ENCODE measurements at places on chromosomes 16 and 17.

DNA sequence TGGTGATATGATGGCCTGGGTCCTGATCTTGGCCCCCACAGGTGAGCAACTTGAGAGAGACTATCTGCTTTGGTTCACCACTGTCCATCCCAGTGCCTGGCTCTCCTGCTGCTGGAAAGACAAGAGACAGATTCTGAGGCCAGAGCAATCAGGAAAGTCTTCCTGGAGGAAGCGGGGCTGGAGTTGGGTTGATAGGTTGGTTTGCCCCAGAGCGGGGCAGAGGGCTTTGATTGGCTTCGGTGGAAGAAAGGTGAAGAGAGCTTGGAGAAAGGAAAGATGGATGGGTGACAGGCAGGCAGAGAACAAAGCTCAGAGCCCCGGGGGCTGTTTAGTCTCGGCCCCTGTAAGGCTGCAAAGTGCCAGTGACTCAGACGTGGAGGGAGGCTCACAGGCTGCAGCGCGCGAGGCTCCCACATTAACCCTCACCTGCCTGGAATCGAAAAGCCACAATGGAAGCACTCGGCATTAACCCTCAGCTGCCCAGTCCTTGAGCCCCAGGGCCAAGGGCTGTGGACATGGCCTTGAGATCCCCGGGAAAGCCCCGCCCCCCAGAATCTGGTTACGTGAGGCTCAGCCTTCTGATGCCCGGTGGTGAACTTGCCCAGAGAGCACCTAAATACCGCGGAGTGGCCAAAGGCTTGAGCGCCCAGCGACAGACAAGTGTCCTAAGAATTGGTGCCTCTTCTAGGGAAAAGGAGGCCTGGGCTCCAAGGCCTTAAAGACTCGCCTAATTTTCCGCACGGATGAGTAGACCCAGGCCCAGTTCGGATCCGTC, 996 bp upstream of the CPNE2 start:
- peaks cover 31% of the 10 kb centered on the region for H3K4me1 ChIP-seq
- peak; percentile 82 for DNase-seq
- H3K27ac ChIP-seq: peak overlapping the region; percentile 84
- H3K27me3 ChIP-seq: no peaks in the 10 kb centered on the region
- peak overlapping the region; percentile 81 for H3K4me3 ChIP-seq

DNA sequence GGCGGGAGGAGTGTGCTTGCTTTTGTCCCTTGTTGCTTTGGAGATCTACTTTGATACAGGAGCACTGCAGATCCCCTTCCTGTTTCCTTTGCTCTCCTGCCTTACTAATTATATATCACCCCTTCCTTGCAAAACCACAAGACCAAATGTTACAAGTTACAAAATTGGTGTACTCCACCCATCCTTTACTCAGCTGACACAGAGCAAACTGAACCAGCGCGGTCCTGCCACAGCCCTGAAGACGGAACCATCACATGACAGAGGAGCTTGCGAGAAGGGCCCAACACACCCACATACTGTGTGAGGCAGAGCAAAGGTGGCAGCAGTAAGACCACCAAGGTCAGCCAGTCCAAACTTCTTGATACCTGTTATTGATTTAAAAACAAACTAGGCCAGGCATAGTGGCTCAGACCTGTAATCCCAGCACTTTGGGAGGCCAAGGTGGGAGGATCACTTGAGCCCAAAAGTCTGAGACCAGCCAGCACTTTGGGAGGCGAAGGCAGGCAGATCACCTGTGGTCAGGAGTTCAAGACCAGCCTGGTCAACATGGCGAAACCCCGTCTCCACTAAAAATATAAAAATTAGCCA, 33.2 kb downstream of the CYTH1 start:
- no peaks in the 10 kb centered on the region for H3K27me3 ChIP-seq
- no peak overlapping the region for H3K4me3 ChIP-seq
- peak overlapping the region; percentile 75 for H3K27ac ChIP-seq
- DNase-seq: peak; percentile 81

DNA sequence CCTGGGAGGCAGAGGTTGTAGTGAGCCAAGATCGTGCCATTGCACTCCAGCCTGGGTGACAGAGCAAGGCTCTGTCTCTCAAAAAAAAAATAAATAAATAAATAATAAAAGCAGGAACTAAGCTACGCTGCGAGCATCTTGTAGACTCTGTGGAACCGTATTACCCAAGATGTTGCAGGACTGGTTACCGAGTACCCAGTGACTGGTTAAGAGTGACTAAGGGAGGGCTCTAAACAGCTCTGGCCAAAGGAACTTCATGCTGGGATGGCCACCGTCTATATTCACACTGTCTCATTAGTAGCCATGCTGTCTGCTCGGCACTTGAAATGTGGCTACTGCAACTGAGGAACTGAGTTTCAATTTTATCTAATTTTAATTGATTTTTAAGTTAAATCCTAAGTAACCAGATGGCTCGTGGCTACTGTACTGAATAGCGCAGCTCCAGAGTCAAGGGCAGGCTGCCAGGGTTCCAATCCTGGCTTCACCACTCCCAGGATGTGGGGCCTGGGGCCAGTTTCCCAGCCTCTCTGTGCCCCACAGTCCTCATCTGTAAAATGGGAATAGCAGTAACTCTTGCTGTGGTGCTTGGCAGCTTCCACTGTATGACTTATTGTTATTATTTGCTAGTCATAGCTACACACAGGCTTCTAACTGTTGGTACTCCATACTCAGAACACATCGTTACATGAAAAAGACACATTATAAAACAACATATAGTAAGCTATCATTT, 3.0 kb downstream of the NTAN1 start:
- DNase-seq: peak; percentile 53
- no peak overlapping the region for H3K4me3 ChIP-seq
- peaks cover 22% of the 10 kb centered on the region for H3K4me1 ChIP-seq
- H3K27me3 ChIP-seq: no peaks in the 10 kb centered on the region
- H3K36me3 ChIP-seq: peaks cover under 1% of the 10 kb centered on the region

- peak; percentile 91 for DNase-seq
- H3K27me3 ChIP-seq: no peaks in the 10 kb centered on the region
- no peaks in the 10 kb centered on the region for H3K36me3 ChIP-seq
- H3K4me1 ChIP-seq: peaks cover 27% of the 10 kb centered on the region
These were observed at the start of gene ORAI3 for GRCh38 chr16:30948667-30949649. ORAI3 (plus strand) TSS chr16:30949068; CDS start chr16:30949290, 222 bp downstream.

- no peaks in the 10 kb centered on the region for H3K27me3 ChIP-seq
- no peak overlapping the region for H3K27ac ChIP-seq
- H3K36me3 ChIP-seq: no peaks in the 10 kb centered on the region
- no peak overlapping the region for H3K4me3 ChIP-seq
- no peak for DNase-seq
These were observed 197.5 kb downstream of the FTO start for GRCh38 chr16:53901408-53901807.

GRCh38 chr16:22684574-22685458, 129.1 kb upstream of the HS3ST2 start:
- H3K4me3 ChIP-seq: no peak overlapping the region
- peak overlapping the region; percentile 40 for H3K27ac ChIP-seq
- no peaks in the 10 kb centered on the region for H3K36me3 ChIP-seq

DNA sequence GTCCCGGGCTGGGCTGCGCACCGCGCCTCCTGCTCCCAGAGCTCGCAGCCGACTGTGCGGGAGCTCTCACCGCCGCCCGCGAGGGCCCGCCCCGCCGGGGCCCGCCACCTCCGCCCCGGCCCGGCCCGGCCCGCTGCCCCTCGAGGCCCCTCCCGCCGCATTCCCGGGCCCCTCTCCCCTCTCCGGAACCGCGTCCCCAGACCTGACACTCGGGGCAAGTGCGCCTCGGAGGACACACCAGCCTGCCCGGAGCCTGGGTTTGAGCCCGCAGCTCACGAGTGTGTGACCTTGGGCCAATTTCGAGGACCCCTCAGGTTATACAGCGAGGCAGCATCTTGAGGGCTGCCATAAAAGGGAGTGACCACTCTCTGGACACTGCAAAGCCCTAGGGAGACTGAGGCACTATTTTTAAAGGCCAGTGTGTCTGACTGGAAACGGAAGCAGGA, 2.0 kb upstream of the GRIN2C start:
- peaks cover 20% of the 10 kb centered on the region for H3K4me1 ChIP-seq
- no peak overlapping the region for H3K27ac ChIP-seq
- H3K27me3 ChIP-seq: peaks cover 41% of the 10 kb centered on the region
- no peak for DNase-seq
- H3K4me3 ChIP-seq: no peak overlapping the region

DNA sequence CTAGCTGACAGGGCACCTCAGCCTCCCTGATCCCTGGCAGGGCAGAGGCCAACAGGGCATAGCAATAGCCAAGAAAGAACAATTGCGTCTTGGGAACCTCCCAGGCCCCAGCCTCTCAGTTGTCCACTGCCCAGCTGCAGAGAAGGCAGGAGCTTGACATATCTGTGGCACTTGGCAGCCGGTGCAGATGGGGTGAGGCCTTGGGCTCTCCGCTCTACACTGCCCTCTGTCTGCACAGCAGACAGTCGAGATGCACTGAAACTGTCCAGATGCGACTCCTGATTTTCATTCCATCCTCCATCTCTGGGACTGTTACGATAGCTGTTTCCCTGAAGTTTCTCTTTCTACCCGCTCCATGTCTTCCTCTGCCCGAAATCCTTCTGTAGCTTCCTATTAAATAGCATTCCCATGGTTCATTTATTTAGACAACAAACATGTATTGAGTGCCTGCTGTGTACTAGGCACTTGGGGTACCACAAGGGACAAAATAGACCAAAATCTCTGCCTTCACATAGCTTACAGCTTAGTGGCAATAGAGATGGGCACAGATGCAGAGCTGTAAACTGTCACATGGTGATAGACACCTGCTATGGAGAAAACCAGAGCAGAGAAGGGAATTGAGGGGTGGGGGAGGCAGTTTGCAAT, 3.3 kb downstream of the POLR3E start:
- peaks cover 8% of the 10 kb centered on the region for H3K4me1 ChIP-seq
- no peak overlapping the region for H3K27ac ChIP-seq
- DNase-seq: no peak
- H3K4me3 ChIP-seq: no peak overlapping the region

Data from upper lobe of right lung (tissue), 1 donor.